ENCODE measurements at places on chromosomes 1 and 21.

- no peak for DNase-seq
Measured at GRCh38 chr1:39413902-39414528, 77.4 kb upstream of the BMP8A start.

GRCh38 chr1:177338376-177338775 lies 167.6 kb downstream of the BRINP2 start:
- no peak for DNase-seq

DNA sequence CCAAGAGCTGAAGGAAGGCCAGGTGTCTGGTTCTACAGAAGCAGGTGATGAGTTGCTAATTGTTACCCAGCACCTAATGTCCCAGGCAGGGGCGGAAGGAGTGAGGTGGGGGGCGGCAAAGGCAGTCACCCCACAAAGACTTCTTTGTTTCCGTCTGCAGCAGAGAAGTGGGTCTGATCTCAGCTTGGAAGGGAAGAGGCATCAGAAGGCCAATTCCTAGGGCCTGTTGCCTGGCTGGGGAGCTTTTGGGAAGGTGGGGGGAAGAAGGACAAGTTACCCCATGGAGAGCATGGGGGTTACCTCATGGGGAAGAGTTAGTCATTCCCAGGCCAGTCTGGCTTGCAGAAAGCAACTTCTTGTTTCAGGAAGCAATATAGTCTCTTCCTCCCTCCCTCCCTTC lies 10.9 kb downstream of the IGSF21 start:
- DNase-seq, result no peak

- no peak for DNase-seq
Measured at GRCh38 chr1:213572912-213573647, 414.7 kb upstream of the PROX1 start.

DNA sequence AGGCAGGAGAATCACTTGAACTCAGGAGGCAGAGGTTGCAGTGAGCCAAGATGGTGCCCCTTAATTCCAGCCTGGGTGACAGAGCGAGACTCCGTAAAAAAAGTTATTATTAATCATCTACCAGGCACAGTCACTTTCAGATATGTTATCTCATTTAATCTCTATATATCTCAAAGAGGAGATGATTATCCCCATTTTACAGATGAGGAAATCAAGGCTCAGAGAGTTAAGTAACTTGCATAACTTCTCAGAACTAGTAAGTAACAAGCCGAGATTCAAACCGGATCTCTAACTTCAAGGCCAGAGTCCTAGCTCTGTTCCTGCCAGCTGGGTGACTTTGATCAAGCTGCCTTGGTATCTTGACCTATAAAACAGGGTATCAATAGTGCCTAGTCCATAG lies 17.5 kb downstream of the DIO1 start:
- DNase-seq, result no peak

DNA sequence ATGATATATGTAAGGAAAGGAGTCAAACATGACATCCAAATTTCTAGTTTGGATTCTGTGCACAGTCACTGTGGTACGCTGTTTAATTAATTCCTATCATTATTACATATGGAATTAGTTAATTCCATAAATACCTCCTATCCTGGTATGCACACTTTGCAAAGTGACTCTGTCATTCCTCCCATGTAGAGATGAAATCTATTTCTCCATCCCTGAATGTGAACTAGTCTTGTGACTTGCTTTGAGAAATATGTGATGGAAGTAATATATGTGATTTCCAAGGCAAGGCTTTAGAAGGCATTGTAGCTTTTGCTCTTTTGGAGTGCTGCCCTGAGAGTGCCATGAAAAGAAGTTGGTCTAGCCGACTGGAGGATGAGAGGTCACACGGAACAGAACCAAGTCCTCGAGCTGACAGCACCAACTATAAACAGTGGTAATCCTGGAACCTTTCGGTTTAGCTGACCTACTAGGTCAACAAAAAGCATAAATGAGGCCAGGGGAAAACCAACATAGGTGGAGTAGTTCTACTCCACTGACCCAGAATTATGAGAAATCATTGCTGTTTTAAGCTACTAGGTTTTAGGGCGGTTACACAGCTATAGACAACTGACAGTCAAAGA lies 1.5 kb downstream of the SELENOF start:
- no peak for DNase-seq

DNA sequence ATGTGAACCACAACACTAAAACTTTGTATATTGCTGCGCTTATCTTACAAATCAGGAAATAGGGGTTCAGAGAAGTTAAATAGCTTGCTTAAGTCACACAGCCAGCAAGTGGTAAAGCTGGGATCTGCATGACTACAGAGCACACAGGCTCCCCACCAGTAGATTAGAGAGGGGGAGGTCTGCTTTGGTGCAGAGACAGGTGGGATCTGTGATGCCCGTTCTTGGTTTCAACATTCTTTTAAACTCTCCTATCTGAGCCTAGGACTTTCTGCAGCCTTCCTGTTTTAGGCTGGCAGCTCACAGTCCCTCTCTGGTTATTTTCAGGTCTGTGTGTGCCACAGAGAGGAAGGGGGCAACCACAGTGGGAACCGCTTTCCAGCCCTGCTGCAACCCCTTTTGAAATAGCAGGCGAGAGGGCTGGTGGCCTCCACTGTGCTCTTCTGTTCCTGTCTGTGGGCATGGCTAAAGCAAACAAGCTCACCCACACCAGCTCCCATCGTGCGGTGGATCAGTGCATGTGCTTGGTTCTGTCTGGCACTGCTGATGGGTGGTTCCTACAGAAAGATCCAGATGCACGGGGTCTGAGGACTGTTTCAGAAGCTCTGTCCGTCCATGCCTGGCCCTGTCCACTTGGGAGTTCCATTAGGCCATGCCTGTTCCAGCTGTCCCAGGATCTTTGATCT lies 1.7 kb upstream of the IL6R start:
- no peak for DNase-seq

DNA sequence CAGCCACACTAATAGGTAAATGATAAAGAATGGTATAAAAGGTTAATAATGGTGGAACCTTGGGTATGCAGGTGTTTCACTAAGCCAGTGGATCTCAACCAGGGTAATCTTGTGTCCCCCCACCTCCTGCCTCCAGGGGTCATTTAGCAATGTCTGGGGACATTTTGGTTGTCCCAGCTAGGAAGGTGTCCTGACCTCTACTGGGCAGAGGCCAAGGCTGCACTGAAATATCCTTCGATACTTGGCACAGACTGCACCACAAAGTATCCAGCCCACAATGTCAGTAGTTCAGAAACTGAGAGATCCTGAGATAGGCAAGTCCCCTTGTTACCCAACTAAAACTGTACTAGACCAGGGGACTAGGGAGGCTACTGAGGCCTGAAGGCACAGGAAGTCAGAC lies 113.6 kb upstream of the TIAM1 start:
- no peak for DNase-seq

GRCh38 chr1:3089490-3089889 lies 20.5 kb downstream of the PRDM16 start:
- no peak for DNase-seq

- DNase-seq, result no peak
Measured at GRCh38 chr21:27265949-27266348, 299.1 kb upstream of the ADAMTS5 start.

- DNase-seq, result no peak
Measured at GRCh38 chr1:66779475-66780078, 21.5 kb downstream of the INSL5 start.

- DNase-seq, result no peak
Measured at GRCh38 chr1:50262436-50262835, 153.7 kb downstream of the ELAVL4 start.

DNA sequence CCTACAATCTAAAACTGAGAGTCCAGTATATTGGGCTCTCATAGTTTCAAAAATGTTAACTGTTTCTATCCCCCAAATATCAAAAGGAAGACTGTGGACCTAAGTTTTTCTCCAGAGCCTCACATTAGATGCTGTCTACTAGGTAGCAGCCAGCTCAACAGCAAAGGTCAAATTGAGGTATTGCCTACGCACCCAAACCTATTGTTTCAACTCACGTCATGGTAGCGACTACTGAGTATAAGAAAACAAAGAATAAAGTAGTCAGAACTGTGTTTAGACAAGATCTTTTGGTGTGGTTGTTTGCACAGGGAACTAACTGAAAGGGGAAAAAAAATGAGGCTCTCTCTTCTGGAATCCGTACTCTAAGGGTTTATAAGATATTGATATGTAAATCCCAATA lies 173.2 kb downstream of the LBR start:
- DNase-seq, result no peak

DNA sequence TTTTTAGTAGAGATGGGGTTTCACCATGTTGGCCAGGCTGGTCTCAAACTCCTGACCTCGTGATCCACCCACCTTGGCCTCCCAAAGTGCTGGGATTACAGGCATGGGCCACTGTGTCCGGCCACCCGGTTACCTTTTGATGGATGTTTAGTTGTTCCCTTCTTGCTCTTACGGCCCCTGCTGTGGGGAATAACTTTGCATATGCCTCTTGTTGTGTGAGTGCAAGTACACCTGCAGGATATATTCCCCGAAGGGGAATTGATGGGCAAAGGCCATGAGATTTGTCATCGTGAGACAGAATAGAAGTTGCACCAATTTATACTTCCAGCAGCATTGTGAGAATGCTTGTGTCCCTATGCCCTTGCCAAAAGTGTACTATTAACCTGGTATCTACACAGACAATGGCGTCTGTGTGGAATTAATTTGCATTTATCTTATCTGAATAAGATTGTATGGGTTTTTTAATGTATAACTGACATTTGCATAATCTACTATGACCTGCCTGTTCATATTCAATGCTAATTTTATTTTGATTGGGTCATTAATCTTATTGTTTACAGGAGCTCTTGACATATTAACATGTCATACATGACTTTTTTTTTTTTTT lies 8.1 kb downstream of the IL6R start:
- DNase-seq, result no peak

GRCh38 chr1:44500181-44501046 lies 95.4 kb downstream of the RNF220 start:
- DNase-seq, result no peak

GRCh38 chr1:174584071-174584470 lies 136.3 kb downstream of the GPR52 start:
- no peak for DNase-seq

DNA sequence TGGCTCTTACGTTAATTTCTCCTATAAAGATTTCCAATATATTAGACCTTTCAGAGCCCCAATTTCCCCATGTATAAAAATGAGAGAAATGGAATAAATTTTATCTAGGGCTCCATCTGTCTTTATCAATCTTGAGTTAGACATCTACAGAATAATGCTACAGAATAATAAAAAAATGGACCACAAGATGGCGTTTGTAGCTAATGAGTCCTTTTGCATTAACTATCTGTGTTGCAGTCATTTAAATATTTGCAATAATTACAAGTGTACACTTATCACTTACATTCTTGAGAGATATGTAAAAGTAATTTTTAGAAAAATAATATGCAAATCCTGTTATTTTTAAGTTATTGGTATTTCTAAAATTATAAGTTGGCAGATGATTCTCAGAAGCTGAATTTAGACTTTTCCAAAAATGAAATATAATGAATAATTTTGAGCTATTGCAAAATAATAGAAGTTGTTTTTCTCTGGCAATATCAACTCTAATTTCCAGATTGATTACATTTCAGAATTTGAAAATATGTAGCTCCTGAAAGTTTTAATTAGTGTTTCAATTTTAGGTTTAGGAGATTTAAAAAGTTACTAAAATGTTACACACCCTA lies 87.7 kb downstream of the SNX7 start:
- no peak for DNase-seq

GRCh38 chr1:152162792-152163463 lies 3.9 kb upstream of the RPTN start:
- DNase-seq, result no peak

GRCh38 chr1:12617511-12617900 lies 504 bp downstream of the DHRS3 start:
- DNase-seq, result no peak

GRCh38 chr1:16321176-16321867 lies 31.0 kb downstream of the FBXO42 start:
- DNase-seq, result no peak

DNA sequence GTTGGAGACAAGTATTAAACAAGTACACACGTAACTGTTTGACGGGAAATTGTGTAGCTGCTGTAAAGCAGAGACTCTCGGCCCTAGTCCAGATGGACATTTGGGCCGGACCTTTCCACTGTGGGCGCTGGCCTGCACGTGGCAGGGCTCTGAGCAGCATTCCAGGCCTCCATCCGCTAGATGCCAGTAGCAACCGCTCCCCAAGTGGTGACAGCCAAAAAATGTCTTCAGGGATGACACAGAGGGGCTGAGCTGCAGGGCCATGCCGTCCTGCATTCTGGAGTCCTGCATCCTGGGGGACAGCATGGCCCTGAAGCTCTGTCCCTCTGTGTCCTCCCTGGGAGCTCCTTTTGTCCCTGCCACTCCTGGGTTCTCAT lies 24.8 kb downstream of the A3GALT2 start:
- DNase-seq, result no peak

DNA sequence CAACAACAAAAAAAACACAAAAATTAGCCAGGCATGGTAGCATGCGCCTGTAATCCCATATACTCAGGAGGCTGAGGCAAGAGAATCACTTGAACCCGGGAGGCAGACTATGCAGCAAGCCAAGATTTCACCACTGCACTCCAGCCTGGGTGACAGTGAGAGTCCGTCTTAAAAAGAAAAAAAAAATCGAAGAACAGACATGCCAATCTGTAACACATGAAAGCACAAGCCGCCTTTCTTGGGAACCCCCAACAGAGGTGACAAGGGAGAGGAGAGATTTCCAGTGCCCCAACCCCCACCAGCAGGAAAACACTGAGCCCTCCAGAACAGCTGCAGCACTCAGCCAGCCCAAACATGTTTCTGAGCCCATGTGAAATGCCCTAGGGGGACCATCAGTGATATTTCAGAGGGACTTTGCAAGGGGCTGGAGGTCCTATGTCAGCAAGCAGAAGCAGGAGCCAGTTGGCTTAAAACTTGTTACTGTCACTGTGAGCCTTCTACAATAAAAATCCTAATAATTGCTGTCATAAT lies 14.2 kb upstream of the EFNA1 start:
- DNase-seq, result no peak

DNA sequence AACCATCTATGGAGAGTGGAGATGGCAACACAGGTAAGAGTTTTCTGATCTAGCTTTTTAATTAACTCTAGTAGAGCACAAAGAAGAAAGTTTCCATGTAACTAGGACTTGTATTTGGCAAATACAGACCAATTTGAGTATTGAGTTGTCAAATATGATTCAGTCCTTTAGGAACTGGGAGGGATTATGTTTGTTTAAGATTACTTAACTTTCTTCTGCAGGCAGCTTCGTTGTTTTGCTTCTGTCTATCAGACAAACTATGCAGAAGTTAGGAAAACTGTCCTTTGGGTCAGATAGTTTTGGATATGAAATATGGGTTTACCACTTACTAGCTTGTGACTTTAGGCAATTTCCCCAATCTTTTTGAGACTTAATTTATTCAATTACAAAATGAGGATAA lies 111.8 kb downstream of the POU2F1 start:
- no peak for DNase-seq

DNA sequence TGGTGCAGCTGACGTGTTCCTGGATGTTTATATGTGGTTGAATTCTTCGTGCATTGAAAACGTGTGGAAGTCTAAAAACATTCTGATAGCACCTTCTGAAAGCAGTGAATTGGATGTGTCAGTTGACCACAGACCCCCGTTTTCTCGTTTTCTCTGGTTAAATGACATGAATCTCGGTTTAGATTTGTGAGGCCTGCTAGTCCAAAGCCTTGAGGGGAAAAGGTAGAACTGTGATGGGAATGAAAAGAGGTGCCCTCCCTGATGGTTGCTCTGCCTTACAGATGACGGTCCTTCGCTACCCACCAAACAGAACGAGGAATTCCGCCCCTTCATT lies 8.9 kb downstream of the RER1 start:
- no peak for DNase-seq
